NCI-H2171 (cell line): ENCODE measurements at places on chromosomes 6 and 20.
A peak's percentile ranks its signal among the peaks of the same experiment; 100 is the strongest.

- DNase-seq = peak; percentile 31
These were observed 116.6 kb downstream of the CBLN4 start for GRCh38 chr20:55888685-55889084.

DNA sequence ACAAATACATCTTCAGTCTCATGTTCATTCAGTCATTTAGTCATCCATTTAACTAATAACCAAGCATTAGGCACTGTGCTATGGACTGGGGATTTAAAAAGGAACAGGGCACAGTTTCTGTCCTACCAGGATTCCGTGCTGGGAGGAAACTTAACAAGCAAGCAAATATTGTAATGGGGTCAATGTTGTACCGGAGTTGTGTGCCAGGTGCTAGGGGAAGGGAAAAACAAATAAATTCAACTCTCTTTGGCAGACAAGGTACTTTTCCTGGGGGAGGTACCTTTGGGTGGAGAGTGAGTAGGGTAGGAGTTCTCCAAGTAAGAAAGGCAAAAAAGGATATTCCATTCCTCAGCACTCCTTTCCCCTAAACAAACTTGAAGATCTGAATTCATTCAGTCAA, 90.3 kb downstream of the OLIG3 start:
- no peak for DNase-seq

DNA sequence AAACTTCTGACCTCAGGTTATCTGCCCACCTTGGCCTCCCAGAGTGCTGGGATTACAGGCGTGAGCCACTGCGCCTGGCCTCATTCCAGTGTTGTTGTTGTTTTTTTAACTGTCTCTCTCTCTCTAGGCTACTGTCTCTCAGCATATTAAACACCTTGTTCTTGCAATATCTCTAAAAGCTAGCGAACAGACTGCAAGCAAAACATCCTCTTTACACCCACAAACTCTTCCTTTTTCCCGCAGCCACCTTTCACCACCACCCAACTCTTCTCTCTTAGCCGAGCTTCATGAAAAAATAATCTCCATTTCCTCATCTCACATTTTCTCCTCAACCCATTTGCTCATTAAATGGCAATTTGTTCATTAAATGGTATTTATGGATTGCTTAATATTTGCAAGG, 45.5 kb downstream of the SGK1 start:
- DNase-seq = no peak

DNA sequence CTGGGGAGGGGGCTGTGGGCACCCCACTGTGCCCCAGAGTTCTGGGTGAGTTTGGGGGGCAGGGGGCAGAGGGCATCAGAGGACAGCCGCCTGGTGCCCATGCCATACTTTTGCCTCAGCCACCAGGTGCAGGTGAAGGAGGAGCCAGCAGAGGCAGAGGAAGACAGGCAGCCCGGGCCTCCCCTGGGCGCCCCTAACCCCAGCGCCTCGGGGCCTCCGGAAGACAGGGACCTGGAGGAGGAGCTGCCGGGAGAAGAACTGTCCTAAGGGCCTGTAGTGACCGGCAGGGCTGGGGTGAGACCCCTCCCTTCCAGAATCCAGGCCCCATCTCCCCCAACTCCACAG, 39.6 kb upstream of the MDFI start:
- no peak for DNase-seq

DNA sequence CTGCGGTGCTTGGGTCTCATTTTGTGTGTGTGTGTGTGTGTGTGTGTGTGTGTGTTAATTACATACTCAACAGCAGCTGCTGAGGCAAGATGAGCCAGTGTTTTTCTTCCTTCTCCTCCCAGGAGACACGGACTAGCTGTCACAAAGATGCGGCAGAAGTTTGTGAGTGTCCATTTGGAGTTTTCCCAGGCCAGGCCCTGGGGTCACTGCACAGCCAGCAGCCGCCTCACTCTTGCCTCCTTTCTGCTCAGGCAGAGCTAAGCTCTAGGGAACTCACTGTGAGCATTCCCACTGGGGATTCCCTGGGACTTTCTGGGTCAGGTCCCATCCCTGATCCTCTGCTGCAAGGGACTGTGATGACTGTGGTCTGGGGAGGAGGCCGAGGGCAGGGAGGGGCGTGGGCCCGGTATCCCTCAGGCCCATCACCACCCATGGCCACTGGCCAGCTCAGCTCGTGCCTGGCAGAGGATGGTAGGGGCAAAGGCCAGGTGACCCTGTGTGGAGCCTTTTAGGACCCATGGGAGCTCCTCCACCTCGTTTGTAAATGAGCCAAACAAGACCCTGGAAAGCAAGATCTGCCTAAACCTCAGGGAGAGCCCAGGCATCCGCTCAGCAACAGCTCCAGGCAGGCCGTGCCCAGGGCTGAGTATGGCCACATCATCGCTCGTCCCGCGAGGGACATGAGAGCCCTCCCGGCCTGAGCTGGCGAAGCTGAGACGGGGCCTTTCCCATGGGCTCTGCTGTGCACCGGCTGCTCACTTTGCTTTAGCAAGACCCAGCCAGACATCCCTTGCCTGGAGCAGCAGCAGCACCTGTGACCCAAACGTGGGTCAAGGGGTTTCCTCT, 102.0 kb downstream of the PSMB1 start:
- DNase-seq = no peak

DNA sequence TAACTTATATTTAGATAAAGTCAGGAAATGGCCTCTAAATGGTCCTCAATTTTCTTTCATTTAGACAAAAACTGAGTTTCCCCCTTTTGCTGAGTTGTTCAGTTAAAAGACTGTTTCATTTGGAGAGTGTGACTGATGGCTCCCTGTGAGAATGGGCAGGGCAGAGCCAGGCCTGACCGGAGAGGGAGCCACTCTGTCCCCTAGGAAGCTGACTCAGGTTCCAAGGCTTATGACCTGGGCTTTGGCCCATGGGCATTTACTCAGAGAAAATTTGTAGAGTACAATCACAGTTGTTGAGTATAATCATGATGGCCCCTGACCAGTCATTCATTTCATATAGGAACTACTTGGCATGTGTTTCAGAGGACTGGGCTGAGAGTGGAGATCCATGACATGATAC, 37.0 kb upstream of the AIG1 start:
- no peak for DNase-seq

GRCh38 chr6:80380566-80380965, 274.1 kb downstream of the BCKDHB start:
- no peak for DNase-seq

GRCh38 chr20:56689852-56690485, 60.9 kb downstream of the TFAP2C start:
- no peak for DNase-seq

DNA sequence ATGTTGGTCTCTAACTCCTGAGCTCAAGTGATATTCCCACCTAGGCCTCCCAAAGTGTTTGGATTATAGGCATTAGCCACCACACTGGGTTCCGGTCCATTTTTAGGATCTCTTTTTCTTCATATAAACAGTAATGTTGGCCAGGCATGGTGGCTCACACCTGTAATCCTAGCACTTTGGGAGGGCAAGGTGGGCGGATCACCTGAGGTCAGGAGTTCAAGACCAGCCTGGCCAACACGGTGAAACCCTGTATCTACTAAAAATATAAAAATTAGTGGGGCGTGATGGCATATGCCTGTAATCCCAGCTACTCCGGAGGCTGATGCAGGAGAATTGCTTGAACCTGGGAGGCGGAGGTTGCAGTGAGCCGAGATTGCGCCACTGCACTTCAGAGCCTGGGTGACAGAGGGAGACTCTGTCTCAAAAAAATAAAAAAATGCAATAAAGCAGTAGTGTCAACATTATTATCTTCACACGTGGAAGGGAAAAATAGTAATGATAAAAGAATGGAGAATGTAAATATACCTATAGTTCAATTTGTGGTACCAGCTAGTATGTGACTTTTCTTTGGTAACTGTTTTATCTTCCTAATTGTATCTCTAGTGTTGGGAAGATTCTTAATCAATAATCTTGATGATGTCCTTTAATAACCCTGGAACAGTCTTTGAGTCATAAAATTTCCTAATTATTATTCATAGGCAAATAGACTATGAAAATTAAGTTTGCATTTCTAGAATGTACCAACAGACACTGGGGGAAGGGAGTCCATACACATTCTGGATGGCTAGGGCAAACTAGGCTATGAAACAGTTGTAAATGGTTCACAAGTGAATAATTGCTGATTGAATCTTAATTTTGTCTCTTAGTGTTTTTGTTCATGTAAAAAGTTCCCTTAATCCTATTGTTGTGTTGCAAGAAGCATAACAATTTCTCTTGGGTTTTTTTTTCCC, 3.6 kb downstream of the PARD6B start:
- DNase-seq = no peak

GRCh38 chr6:69913361-69913760, 47.0 kb downstream of the COL19A1 start:
- no peak for DNase-seq

GRCh38 chr6:107689190-107689589, 134.9 kb downstream of the SCML4 start:
- no peak for DNase-seq

DNA sequence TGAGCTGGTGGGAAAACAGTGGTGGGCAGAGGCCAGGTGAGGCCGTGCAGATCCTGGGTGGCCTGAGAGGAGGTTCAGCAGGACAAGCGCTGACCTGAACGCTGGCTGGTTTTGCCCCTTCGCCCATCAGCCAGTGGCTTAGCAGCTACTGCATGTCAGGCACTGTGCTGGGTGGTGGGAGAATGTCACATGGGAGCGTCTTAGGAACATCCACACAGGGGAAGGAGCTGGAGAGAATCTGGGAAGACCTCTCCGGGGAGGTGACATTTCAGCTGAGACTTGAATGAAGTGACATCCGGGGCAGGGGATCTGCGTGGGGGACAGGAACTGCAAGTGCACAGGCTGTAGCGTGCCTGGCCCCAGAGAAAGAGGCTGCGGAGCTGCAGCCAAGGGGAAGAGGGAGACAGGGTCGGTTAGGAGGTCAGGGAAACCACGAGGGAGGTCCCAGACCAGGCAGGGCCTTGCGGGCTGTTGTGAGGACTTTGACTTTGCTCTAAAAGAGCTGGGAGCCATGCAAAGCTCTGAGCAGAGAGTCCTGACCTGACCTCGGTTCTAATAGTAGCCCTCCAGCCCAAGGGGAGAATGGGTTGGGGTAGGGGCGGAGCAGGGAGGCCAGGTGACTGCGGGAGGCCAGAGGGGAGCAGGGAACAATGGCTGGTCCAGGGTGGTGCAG, 156.8 kb upstream of the PTPN1 start:
- DNase-seq = no peak

GRCh38 chr6:34011264-34011663, 134.6 kb downstream of the GRM4 start:
- DNase-seq = no peak

- DNase-seq = no peak
These were observed 6.5 kb downstream of the GTPBP2 start for GRCh38 chr6:43622541-43622940.

DNA sequence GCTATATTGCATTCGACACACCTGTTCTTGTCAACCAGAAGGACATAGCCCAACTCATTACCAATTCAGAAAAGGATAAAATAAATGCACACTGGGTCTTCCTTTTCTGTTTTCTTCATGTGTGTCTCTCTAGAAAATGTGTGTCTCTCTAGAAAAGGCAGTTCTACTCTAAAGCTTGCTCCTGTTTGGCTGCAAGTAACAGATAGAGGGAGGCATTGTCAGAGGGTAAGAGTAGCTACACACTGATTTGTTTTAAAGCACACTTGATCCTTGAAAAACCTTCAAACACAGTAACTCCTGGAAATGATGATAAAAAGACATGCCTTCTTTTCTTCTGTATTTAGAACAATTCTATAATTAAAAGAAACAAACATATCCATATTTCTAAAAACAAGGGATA, 21.3 kb downstream of the GRM1 start:
- no peak for DNase-seq

- DNase-seq = no peak
These were observed 92.9 kb upstream of the SYNDIG1 start for GRCh38 chr20:24376311-24377099.

DNA sequence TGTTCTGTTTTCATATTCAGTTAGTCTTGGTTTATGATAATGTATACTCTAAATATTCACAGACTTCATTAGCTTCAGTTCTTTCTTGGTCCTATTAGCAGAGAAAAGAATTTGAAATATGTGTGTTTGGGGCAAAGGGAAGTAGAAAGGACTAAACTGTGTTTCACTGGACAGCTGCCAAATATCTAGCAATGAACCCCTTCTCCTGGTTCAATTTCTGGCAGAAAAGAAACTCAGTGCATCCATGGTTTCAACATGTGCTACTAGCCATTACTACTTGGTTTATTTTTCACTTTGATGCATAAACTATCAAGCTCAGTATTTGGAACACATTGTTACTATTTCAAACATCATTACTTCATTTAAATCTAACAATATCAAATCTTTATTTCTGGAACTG, 43.6 kb downstream of the FBXL4 start:
- no peak for DNase-seq

- DNase-seq = no peak
These were observed 33.9 kb downstream of the RIPOR2 start for GRCh38 chr6:24901698-24902328.

DNA sequence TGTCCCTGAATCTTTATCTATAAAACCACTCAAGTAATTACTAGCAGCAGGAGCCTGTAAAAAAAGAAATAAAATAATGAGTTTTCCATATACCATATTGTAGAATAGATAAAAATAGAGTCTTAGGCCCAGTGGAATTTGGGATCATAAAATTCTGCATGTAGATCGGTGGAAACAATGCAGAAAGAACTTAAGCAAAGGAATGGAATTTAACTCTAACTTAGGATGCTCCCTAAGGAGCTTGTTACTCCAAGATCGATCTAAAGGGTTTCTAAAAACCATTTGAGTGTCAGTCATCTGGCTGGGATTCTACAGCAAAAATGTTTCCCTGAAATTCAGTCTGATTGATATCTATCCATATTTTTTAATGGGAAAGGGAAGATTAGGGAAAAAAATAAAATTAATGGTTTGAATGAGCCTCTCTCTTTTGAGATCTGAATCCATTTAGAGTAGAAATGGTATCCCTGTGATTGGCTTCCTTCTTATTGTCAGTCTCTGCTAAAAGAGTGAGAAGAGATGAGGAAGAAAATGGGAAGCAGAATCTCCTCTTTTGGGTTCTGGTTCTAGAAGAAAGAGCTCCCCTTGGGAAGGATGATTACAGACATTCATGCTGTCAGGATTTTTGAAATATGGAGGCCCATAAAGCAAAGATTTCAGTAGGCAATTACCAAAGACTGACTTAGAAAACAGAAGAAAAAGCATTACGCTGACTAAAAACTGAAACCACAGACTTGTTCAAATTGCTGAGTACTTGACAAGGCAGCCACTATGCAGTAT, 564.3 kb upstream of the MARCKS start:
- DNase-seq = no peak

GRCh38 chr20:16451982-16452381, 121.3 kb downstream of the KIF16B start:
- no peak for DNase-seq

DNA sequence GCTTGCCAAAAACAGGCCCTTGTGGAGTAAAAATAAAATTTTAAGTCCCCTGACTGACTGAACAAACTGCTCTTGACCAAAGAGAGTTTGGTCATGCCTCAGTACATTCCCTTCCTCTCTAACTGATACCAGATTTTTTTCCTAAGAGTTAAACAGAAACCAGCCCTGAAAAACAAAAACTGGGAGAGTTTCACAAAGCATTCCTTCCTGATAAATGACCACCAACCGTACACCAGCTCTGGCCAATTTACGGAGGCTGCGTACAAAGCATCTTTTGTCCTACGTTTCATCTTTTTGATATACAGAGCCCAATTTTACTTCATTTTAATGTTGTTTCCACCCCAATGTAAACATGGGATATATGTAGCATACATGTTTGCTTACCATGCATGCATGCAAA, 477.4 kb upstream of the HTR1E start:
- no peak for DNase-seq
